ENCODE measurements at places on chromosomes 12 and 14.

- DNase-seq: no peak
These were observed 121.4 kb downstream of the AACS start for GRCh38 chr12:125186471-125187147.

GRCh38 chr14:101839236-101839635 is 77.7 kb downstream of the PPP2R5C start:
- no peak for DNase-seq

DNA sequence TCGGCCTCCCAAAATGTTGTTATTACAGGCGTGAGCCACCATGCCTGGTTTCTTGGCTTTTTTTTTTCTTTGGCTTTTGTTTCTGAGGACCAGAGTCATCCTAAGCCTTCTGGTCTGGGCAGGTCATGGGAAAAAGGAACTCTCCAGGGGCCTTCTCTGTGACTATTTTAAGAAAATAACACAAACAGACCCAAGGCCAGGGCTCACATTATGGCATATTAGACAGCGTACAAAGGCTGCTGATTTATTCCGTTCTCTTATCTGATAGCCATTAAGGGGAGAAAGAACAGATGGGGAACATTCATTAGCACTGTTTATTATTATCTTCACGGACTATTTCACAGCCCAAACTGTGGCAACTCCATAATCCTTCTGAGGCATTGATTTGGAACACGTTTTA is 28.8 kb upstream of the MANSC4 start:
- DNase-seq: no peak

GRCh38 chr14:78758333-78758732 is 588.2 kb downstream of the NRXN3 start:
- DNase-seq: peak; percentile 64

All from astrocyte of the hippocampus (primary cell).